Activated naive CD4-positive, alpha-beta T cell treated with anti-CD3 and anti-CD28 coated beads for 36 hours (primary cell): ENCODE measurements at places on chromosomes 4 and X. TPM values are rescaled to one million over a fixed set of nuclear protein-coding genes. Genes with fewer than 3 reads are reported as not detected.

DNA sequence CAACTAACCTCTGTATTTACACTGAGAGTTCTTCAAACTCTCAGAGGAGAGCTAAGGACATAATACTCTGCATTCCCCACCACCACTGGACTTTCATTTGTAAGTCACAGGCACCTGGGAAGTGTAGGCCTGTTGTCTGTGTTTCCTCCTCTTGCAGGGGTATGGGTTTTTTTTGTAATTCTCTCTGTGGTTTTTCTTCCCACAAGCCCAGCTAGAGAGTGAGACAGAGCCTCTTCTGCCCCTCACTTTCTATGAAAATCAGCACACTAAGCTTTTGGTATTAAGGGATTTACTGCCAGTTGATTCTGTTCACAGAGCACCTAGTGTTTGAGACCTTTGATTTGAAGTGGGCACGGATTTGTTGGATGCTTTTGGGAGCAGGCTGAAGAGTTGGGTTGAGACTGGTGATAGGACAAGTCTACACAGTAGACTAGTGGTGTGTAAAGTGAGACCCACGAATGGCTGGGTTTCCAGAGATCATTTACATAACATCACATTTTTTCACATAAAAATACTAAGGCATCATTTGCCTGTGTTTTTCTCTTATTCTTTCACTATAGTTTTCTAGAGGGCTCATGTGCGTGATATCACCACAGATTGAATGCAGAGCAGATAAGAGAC is 28.9 kb upstream of the WDR17 start:
- DNase-seq, result no peak

DNA sequence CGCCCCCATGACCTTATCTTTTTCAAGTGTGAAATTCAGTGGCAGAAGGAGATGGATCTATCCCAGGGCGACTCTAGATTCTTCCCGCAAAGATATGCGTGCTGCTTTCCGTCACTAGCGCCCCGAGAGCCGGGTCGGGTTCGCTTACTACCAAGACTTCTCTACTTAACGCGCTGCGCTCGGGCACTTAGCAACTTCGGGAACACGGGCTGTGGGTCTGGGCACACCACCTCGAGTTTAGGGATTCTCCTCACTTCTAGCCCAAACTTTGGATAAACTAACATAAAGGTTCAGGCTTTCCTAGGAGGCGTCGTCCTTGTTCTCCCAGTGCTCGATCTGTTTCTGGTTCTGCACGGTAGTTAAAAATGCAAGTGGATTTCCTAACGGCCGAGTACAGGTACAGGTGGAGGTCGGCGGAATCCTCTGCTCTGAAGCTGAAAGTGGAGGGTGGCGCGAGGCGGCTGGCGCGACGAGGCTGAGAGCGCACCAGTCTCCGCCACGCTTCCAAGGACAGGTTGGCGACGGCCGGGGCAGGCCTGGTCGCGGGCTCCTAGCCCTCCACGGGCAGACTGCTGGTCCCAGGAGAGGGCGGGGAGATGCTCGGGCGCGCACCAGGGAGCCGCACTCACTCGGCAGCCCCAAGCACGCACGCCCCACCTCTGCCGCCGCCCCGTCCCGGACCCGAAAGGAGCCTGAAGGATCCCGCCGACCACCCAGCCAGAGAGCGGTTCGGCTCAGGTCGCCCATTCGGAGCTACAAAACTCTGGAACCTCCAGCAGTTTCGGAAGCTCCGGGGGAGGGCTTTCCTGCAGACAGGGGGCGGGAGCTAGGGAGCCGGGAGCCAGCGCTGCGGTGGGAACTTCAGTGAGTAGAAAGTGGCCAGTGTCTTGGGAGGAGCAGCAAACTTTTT is 100.8 kb upstream of the TENM3 start:
- DNase-seq, result no peak

- DNase-seq, result no peak
These were observed 19.6 kb downstream of the ATP2B3 start for GRCh38 chrX:153537080-153537479.

Gene EXOC1L
- total RNA-seq, result not detected

DNA sequence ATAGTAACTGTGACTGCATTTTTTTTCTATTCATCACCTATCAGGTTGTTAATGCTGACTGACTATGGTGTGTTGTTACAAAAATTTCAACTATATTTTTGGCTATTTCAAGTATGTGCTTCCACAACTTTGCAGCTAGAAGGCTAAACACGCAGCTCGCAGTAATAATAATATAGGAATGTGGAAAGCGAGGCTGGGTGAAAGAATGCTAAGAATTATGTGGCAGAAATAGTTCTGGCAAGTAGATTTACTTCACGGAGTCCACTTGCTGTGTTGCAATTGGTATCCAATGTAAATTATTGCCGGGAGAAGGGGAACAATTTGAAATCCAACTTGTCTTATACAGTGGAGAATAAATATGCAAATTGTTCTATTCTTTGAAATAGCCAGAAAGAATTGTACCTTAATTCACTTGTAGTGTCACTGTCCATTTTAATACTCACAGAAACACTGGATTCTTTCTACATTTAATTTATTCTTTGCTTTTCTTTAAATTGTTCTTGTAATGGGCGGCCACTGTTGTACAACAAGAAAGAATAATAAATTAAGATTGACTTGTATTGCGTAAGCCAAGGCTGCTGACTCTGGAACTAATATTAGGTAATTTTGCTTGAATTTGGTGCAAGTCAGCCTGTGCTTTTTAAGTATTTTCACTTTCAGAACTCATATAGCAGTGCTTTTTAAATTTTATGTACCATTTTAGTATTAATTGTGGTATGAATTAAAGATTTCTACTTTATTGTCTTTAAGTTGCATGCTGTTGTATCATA is 154.9 kb downstream of the FRMPD4 start:
- no peak for DNase-seq

- DNase-seq, result no peak
These were observed 10.1 kb downstream of the BRWD3 start for GRCh38 chrX:80799584-80799983.

Gene GAB1
- 0.29 TPM for total RNA-seq

Gene PTTG2
- not detected for total RNA-seq

DNA sequence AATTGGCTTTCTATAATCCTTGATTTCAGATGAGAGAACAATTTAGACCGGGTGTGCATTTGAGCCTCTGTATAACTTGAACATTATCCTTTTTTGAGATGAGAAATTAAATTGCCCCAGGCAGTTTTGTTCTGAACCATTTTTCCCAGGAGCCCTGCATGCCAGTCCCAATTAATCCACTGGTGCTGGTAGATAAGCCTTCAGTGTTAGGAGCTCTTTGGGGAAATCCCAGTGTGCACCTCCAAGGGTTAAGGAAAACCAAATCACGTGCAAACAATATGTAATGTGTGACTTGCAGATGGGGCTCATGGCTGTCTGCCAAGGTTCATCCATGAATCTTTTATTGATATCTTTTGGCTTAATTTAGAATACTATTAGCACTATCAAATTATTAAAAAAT is 43.2 kb downstream of the KIT start:
- DNase-seq, result no peak

Gene NEUROG2
- not detected for total RNA-seq

DNA sequence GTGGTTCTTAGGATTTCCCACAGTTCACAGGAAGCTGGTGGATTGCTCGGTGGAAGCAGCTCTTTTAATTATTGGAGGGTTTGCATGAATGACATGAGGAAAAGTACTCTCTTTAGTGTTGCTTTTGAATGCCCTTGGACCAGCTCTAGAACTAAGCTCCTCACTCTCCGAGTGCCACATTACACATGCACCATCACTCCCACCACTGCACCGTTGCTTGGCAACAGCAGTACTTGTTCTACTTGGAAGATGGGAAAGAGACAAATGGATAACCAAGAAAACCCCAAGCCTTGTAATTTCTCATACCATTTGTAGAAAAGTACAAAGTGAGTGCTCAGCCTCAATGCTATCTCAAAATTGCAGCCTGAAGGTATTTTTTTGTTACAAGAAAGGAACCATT is 620.2 kb upstream of the BOD1L1 start:
- no peak for DNase-seq

- DNase-seq, result no peak
These were observed 1119.2 kb upstream of the INTU start for GRCh38 chr4:126513596-126513995.

- DNase-seq, result no peak
These were observed 120.7 kb upstream of the ADGRL3 start for GRCh38 chr4:61079427-61079826.

DNA sequence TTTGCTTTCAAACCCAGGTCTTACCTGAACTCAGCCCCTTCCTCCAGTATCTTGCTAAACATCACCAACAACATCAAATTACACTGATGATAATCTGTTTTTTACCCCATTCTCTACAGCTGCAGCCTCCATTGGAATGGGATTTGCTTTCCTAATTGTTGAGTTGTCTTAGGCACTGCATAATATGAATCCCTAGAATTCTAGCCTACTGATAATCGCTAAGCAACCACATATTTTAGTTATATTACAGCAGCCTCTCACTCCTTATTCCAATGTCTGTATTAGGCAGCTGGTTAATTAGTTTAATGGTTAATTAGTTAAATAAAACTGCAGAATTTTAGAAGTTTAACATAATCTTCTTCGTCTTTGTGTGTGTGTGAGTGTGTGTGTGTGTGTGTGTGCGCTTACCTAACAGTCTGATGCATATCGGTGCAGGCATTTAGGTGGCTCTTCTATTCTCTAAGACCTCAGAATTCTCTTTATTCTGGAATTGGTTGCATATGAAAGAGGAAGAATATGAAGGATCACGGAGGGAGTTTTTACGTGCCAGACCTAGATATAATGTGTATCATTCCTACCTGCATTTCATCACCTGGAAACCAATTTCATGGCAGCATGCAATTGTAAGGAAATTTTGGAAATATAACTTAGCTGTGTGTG is 5.3 kb upstream of the COMMD8 start:
- no peak for DNase-seq

Gene PAGE5
- total RNA-seq, result not detected

DNA sequence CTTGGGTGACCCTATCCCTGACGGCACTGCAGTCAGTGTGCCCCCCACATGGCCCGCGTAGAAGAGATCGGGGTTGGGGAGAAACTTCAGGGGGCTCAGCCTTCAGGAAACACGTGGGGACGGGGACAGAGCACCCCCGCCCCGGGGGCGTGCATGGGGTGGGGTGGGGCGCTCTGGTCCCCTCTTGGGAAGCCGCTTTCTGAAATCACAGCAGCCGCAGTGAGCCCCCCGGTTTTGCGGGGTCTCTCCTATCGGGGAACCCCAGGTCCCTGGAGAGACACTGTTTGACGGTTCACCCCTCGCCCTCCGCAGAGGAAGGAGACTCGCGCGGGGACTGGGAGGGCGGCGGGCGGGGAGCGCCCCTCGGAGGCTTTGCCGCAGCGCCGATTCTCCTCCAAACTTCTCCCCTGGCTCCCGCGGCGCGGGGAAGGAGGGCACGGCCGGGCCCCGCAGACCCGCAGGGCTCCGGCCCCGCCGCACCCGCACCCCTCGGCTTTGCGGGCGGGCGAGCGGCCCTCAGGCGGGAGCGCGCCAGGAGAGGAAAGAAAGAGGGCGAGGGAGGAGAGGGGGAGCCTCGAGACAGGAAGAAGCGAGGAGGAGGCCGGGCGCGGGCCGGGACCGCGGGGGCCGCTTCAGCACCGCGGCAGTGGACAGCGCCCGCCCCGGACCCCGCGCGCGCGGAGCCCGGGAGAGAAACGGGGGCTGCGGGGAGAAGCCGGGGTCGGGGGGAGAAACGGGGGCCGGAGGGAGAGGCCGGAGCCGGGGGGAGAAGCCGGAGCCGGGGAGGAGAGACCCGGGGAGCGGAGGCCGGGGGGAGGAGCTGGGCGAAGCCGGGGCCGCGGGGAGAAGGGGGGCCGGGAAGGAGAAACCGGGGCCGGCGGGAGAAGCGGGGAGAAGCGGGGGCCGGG is 612 bp downstream of the CPLX1 start:
- no peak for DNase-seq

DNA sequence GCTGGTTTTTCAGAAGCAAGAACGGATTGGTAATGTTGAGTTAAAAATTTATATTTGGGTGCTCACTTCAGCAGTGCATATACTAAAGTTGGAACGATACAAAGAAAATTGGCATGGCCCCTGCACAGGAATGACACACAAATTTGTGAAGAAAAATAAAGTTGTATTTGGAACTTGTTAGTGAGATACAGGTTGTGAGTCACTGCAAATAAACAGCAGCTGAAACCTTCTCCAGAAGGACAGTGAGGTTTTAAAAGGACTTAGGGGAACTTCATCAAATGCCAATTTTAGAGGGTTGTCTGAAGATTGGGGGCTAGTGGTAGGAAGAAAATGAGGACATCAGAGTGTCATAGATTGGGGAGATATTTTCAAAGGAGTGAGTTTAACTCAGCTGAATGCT is 79.7 kb upstream of the ELOVL6 start:
- DNase-seq, result no peak

Gene ZMAT1
- total RNA-seq, result 2.7 TPM

DNA sequence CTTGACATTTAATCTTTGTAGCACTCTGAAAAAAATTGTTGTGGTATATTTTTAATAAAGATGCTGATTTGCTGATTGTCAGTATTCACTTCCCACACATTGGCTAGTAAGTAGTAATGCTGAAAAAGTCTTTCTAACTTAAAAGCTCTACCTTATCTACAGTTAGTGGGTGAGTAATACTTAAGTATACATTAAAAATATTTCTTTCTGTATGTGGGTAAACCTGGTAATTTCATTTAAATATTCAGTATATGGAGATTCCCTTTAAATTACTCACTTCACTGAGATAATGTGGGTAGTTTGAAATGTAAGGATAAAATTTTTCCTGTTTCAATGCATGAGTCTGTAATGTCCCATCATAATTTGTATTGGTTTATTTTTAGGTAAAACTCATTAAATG is 5.6 kb downstream of the TMEM33 start:
- no peak for DNase-seq

- no peak for DNase-seq
These were observed 36.7 kb downstream of the PSAPL1 start for GRCh38 chr4:7398104-7398423.

Gene ARHGAP36
- not detected for total RNA-seq

GRCh38 chr4:147825451-147826287 is 93.8 kb downstream of the ARHGAP10 start:
- no peak for DNase-seq

- DNase-seq, result no peak
These were observed 244.9 kb upstream of the EMCN start for GRCh38 chr4:100762738-100763137.

Gene ANKRD50
- total RNA-seq, result 0.74 TPM

- no peak for DNase-seq
These were observed 553 bp downstream of the SLC16A2 start for GRCh38 chrX:74421740-74422352.

GRCh38 chrX:10557166-10557565 is 63.2 kb downstream of the MID1 start:
- no peak for DNase-seq

DNA sequence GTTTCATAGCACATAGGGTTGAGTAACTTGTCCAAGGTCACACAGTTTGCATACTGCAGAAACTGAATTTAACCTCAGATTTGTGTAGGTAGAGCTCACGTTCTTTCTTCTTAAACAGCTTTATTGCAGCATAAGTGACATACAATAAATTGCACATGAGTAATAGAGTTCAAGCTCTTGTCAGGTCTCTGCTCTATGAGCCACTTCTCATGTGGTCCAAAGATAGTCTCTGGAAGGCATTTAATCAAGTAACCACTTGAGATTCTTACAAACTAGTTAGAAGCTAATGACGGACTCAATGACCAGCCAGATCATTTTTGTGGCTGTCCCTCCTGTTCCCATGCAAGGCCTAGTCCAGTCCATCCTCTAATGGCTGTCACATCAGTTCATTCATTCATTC is 68.9 kb downstream of the MAOB start:
- no peak for DNase-seq

- DNase-seq, result no peak
These were observed 22.0 kb downstream of the CTSO start for GRCh38 chr4:155931634-155932033.
